Mesothelial cell of epicardium (in vitro differentiated cells): ENCODE measurements at places on chromosomes 16 and 17.

- H3K27me3 ChIP-seq, result peaks cover 3% of the 10 kb centered on the region
- H3K4me3 ChIP-seq, result peak overlapping the region; percentile 87
- peaks cover 61% of the 10 kb centered on the region for H3K4me1 ChIP-seq
- H3K36me3 ChIP-seq, result peaks cover 16% of the 10 kb centered on the region
- peak overlapping the region; percentile 100 for H3K27ac ChIP-seq
Observed at GRCh38 chr17:48611213-48611612, 396 bp upstream of the HOXB7 start.

DNA sequence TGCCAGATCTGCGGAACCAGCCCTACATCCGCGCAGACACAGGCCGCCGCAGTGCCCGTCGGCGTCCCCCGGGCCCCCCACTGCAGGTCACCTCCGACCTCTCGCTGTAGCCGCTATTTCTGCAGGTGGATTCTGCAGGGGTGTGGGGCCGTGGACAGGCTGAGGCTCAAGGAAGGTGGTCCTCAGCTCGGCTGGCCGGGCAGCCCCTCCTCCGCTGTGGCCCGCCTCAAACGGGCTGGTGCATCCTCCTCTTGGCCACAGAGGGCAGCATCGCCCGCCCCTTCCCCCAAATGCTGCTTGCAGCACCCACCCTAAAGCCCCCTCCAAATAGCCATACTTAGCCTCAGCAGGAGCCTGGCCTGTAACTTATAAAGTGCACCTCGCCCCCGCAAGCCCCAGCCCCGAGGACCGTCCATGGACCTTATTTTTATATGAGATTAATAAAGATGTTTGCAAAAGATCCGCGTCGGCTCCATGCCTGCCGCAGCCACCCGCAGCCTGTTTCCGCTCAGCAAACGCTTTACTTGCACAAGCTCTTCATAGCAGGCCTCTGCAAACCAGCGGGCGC, 14.9 kb downstream of the SPATA32 start:
- H3K27ac ChIP-seq, result peak overlapping the region; percentile 97
- peaks cover 18% of the 10 kb centered on the region for H3K27me3 ChIP-seq
- peaks cover 2% of the 10 kb centered on the region for H3K36me3 ChIP-seq

DNA sequence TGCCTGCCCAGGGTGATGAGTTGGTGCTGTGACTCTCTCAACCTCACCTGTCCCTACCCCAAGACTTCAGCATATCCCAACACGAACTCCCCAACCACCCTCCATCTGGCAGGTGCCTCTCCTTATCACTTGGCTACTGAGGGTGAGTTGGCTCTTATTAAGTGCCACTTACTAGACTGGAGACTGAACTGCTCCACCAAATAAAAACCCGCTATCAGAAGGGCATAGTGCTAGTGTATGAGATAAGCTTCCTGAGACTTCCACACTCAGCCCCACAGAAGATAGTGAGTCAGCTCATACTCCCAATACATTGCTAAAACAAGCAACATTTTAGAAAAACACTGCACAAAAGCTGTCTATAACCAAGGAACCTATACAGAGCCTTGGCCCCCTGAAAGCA, 16.0 kb upstream of the CCL18 start:
- H3K27ac ChIP-seq, result no peak overlapping the region
- H3K4me3 ChIP-seq, result no peak overlapping the region
- DNase-seq, result no peak
- H3K27me3 ChIP-seq, result peaks cover 35% of the 10 kb centered on the region

- no peak overlapping the region for H3K4me3 ChIP-seq
- no peak overlapping the region for H3K27ac ChIP-seq
- no peaks in the 10 kb centered on the region for H3K27me3 ChIP-seq
- no peak for DNase-seq
- no peaks in the 10 kb centered on the region for H3K36me3 ChIP-seq
Observed at GRCh38 chr17:73581379-73581778, 62.9 kb downstream of the SDK2 start.

GRCh38 chr17:19448341-19449268, 37.6 kb downstream of the RNF112 start:
- peaks cover 35% of the 10 kb centered on the region for H3K4me1 ChIP-seq
- peak overlapping the region; percentile 98 for H3K27ac ChIP-seq
- no peak for DNase-seq
- peaks cover 13% of the 10 kb centered on the region for H3K36me3 ChIP-seq

GRCh38 chr17:30568117-30568430, 90.9 kb downstream of the GOSR1 start:
- H3K27me3 ChIP-seq, result no peaks in the 10 kb centered on the region
- H3K4me3 ChIP-seq, result no peak overlapping the region
- no peak overlapping the region for H3K27ac ChIP-seq
- H3K36me3 ChIP-seq, result peaks cover 2% of the 10 kb centered on the region
- peaks cover 50% of the 10 kb centered on the region for H3K4me1 ChIP-seq
- DNase-seq, result peak; percentile 34

DNA sequence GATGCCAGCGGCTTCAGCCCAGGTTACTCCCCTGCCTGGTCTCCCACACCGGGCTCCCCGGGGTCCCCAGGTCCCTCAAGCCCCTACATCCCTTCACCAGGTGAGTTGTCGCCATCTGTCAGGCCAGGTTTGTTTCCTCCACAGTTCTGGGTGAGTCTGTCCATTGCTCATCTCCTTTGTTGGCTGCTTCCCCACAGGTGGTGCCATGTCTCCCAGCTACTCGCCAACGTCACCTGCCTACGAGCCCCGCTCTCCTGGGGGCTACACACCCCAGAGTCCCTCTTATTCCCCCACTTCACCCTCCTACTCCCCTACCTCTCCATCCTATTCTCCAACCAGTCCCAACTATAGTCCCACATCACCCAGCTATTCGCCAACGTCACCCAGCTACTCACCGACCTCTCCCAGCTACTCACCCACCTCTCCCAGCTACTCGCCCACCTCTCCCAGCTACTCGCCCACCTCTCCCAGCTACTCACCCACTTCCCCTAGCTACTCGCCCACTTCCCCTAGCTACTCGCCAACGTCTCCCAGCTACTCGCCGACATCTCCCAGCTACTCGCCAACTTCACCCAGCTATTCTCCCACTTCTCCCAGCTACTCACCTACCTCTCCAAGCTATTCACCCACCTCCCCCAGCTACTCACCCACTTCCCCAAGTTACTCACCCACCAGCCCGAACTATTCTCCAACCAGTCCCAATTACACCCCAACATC, 28.8 kb downstream of the POLR2A start:
- no peaks in the 10 kb centered on the region for H3K27me3 ChIP-seq
- peaks cover 39% of the 10 kb centered on the region for H3K36me3 ChIP-seq
- peaks cover 4% of the 10 kb centered on the region for H3K4me1 ChIP-seq
- DNase-seq, result no peak

GRCh38 chr17:65718601-65719000, 157.2 kb upstream of the AXIN2 start:
- DNase-seq, result no peak
- H3K4me1 ChIP-seq, result peaks cover 41% of the 10 kb centered on the region
- H3K27ac ChIP-seq, result peak overlapping the region; percentile 28
- no peak overlapping the region for H3K4me3 ChIP-seq
- H3K27me3 ChIP-seq, result no peaks in the 10 kb centered on the region
- H3K36me3 ChIP-seq, result no peaks in the 10 kb centered on the region

DNA sequence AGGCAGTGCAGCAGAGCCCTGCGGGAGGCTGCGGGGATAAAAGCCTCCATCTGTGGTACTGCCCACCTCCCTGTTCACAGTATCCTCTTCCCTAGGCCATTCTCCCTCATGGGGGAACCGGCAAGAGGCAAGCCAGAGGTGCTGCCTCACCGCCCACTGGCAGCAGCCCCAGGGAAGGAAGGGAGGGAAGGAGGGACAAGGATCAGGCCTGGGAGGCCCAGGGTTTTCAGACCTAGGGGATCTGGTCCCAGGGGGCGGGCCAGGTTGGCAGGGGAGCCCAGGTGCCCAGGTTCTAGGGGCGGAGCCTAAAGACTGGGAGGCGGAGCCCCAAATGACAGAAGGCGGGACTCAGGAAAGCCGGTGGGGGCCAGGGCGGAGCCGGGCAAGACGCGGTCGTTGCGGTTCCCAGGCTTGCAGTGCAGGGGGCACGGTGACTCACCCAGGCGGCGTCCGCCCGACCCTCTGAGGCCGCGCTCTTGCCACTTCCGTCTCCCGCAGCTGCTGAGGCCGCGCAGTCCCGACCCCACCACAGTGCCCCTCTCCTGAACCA, 3.0 kb upstream of the MTMR4 start:
- H3K4me1 ChIP-seq, result peaks cover 37% of the 10 kb centered on the region
- no peak for DNase-seq
- H3K27ac ChIP-seq, result peak overlapping the region; percentile 100
- peak overlapping the region; percentile 92 for H3K4me3 ChIP-seq
- peaks cover 4% of the 10 kb centered on the region for H3K27me3 ChIP-seq

GRCh38 chr17:17445296-17445924, 31.4 kb upstream of the MED9 start:
- H3K36me3 ChIP-seq, result no peaks in the 10 kb centered on the region
- H3K4me3 ChIP-seq, result no peak overlapping the region
- peaks cover 1% of the 10 kb centered on the region for H3K27me3 ChIP-seq
- peaks cover 1% of the 10 kb centered on the region for H3K4me1 ChIP-seq
- no peak overlapping the region for H3K27ac ChIP-seq
